Left cardiac atrium (tissue), 4 donors: ENCODE measurements at places on chromosomes 4 and X.

- no peak for DNase-seq
These were observed 12.9 kb upstream of the CENPVL1 start for GRCh38 chrX:51697397-51697796.

DNA sequence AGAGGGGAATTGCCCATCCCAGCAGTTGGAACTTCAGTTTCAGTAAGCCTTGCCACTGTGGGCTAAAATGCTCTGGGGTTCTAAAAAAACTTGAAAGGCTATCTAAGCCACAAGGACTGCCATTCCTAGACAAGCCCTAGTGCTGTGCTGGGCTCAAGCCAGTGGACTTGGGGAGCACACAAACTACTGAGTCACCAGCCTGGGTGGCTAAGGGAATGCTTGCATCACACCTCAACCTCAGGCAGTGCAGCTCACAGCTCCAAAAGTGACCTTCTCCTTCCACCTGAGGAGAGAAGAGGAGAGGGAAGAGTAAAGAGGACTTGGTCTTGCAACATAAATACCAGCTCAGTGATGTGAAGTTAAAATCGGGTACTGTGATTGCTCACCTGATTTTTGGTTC is 116.7 kb upstream of the GLRA2 start:
- no peak for DNase-seq

GRCh38 chrX:141936080-141936479 is 32.4 kb downstream of the MAGEC1 start:
- no peak for DNase-seq

- DNase-seq: peak; percentile 27
These were observed 133.7 kb downstream of the AMELX start for GRCh38 chrX:11426712-11427452.

DNA sequence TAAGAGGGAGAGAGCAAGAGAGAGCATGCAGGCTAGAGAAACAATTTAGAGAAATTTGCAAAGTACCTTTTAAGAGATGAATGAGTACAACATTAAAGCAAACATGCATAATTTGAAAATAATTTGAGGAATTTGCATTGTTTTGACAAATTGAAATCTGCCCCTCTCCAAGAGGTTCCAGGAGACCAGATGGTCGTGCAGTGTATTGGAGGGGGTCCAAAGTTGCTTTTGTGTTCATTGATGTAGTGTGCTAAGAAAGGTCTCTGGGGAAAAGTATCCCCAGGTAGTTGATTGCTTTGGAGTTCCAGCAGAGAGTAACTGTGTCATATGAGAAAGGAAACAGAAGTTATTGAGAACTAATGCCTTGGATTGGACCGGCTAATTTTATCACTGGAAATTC is 635.0 kb upstream of the TENM3 start:
- no peak for DNase-seq

- DNase-seq: no peak
These were observed 272.5 kb downstream of the SHOX start for GRCh38 chrX:903116-903515.

- no peak for DNase-seq
These were observed at the start of gene TLR1 for GRCh38 chr4:38804654-38805295. Gene TLR1, minus strand, starts transcription at chr4:38804791. Its CDS starts 5,960 bp downstream, at chr4:38798831.

DNA sequence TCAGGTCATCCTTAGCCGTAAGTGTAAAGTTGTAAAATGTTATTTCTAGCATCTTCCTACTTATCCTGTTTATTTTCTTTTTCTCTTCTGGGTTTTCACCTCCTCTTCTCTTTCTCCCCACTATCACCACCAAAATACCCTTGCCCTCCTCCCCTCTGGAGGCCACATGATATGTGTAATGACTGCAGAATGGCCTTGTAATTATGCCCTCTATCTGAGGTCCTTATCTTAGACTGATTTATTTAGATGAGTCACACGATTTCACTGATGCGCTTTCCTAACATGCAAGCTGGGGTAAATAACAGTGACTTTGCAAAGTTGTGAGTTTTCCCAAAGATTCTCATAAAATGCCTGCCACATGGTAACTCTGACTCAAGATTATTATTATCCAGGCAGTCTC is 231.8 kb upstream of the GPRIN3 start:
- no peak for DNase-seq
